ENCODE measurements at places on chromosomes 7 and 10. TPM values are rescaled to one million over a fixed set of nuclear protein-coding genes. Genes with fewer than 3 reads are reported as not detected.

Gene TFPI2
- total RNA-seq, result 10.3 TPM

Gene C10orf105
- 0.11 TPM for total RNA-seq

Gene INMT
- total RNA-seq, result 41.4 TPM

Gene LRRN3
- total RNA-seq, result 0.32 TPM

Gene CCDC146
- total RNA-seq, result 21.4 TPM

Gene TMEM236
- 0.45 TPM for total RNA-seq

Gene TMEM273
- 1.1 TPM for total RNA-seq

Gene FKBP9
- 115 TPM for total RNA-seq

Gene CPA1
- not detected for total RNA-seq

Gene GSTO1
- 46.8 TPM for total RNA-seq

Gene FGFR2
- 78.5 TPM for total RNA-seq

Gene PSMA2
- total RNA-seq, result 79.1 TPM

Gene GFRA1
- 14.5 TPM for total RNA-seq

Gene GIGYF1
- 82.2 TPM for total RNA-seq

Gene PLXNA4
- total RNA-seq, result 2.8 TPM

Gene IPMK
- total RNA-seq, result 5.5 TPM

Gene TMEM196
- not detected for total RNA-seq

Gene NME8
- total RNA-seq, result 0.91 TPM

Gene FAM25A
- not detected for total RNA-seq

Measured in prostate gland (tissue), 2 donors.